PC-3 (cell line): ENCODE measurements at places on chromosomes 13 and 19.

DNA sequence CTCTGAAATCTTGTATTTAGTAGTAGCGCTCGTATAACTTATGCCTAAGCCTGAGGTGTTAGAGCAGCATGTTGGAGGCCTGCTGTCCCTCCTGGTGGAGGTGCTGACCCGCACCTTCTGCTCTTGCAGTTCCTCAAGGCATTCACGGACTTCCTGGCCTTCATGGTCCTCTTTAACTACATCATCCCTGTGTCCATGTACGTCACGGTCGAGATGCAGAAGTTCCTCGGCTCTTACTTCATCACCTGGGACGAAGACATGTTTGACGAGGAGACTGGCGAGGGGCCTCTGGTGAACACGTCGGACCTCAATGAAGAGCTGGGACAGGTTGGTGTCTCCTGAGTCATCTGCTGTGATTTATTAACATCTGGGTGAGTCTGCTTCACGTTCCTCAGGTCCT lies 136.7 kb downstream of the ATP11A start:
- DNase-seq, result no peak

DNA sequence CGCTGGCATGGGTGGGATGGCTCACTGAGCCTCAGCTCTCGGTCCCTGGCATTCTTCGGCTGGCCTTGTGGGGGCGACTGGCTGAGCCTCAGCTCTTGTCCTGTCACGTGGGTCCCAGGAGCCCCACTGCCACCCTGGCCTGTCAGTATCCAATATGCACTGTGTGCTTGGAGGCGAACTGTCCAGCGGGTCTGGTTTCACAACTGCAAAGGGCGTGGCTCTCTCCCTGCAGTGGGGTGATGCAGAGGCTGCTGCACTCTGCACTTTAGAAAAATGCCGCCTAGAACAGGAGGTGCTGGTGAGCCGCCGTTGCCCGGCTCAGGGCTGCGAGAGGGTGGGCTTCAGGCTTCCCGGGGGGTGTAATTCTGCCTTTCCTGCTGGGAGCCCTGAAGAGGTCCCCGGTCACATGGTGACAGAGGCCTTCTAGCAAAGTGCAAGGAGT lies 17.0 kb upstream of the TMEM255B start:
- DNase-seq, result peak; percentile 67

DNA sequence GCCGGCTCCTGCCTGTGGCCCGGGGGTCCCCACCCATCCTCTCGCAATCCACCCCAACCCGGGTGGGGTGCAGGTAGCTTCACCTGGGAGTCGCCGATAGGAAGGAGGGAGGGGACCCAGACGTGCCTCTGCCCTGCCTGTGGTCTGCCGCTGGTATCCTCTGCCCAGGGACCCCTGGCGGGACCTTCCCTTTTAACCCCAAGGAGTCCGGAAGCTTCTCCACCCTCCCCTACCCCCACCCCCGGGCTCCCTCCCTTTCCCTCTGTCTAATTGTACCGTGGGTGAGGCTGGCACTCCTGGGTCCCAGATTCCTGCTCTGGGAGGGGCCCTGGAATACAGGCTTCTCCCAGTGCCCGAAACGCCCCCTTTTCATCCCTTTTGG lies at the start of gene KLK10:
KLK10 (minus strand) TSS at position 166 of the 382 bp plus-strand sequence. CDS start 579 bp downstream, outside the sequence.
- no peak for DNase-seq

DNA sequence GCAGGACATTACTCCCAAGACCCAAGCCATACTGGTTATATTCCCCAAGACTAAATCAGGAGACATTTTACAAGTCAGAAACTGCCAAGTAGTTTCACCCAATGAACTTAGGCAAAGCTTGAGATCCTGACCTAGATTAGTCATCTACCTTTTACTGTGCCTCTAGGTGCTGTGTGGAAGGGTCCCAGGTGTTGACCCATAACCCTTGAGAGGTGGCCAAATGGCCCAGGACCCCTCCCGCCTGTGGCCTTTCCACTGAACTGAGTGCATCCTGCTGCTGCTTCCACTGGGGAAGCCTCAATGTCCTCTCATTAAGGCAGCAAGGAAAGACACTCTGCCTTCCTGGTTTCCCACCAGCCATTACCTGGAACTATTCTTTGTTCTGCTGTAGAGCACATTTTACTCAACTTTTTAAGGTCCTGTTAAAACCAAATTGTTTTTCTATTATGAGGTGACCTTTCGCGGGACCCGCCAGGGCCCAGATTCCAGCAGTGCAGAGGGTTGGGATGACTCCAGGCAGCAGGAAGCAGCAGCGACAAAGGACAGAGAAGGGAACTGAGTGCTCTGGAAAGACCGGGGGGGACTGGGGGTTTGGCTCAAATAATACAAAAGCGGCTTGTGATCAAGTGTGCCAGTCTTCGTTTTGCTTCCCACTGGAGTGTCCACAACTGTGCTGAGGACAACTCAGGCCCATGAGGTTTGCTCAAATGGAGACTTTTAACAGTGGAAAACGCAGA lies 27.1 kb downstream of the ANKRD10 start:
- no peak for DNase-seq

GRCh38 chr19:30682999-30683536 lies 310.9 kb downstream of the ZNF536 start:
- peak; percentile 70 for DNase-seq

GRCh38 chr13:50450279-50450678 lies 393.2 kb downstream of the DLEU7 start:
- no peak for DNase-seq

DNA sequence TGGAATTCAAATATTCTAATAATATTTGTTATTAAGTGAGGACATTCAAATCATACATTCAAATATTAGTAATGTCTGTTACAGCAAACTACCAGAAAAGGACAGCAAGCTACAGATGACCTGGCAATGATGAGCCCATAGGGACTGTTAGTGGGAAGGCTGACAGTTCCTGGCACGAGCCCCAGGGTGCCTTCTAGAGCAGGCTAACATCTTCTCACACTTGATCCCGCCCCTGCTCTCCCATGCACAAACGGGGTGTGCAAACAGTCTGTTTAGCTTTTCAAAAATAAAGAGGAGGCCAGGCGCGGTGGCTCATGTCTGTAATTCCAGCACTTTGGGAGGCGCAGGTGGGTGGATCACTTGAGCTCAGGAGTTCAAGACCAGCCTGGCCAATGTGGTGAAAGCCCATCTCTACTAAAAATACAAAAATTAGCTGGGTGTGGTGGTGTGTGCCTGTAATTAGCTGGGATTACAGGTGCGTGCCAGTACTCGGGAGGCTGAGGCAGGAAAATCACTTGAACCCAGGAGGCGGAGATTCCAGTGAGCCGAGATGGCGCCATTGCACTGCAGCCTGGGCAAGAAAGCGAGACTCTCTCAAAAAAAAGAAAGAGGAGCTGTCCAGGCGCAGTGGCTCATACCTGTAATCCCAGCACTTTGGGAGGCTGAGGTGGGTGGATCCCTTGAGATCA lies 9.6 kb upstream of the GARRE1 start:
- DNase-seq, result no peak

DNA sequence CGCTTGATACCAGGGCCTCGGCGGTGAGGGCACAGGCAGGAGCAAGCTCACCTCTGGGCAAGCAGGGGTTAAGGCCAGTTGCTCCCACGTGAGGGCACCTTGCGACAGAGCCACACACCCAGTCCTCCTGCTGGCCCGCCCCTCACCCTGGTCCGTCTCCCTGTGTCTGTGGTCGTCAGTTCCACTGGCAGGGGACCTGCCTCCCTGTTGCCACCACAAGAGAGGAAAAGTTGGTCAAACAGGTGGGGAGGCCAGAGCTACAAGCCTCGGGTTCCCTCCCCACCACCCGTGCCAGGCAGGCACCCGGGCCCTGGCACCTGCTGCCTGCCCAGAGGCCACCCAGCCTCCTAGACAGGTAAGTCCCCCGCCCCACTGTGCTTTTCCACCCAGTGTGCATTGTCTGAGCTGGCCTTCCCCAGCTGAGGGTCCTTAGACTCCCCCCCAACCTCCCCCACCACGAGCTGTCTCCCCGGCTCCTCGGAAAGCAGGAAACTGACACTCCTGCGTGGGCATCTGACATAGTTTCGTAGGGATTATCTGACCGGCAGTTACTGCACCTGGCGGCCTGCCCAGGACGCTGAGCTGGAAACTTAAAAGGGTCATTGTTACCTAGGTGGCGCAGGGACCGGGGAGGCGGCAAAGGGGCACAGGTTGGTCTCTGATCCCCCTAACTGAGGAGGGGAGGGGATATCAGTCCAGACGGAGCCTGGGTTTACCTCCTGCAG lies at the start of gene TJP3:
TJP3 (plus strand) TSS at position 178 of the 725 bp plus-strand sequence. CDS start 20,049 bp downstream, outside the sequence.
- peak; percentile 66 for DNase-seq

GRCh38 chr19:572743-573518 lies 535 bp downstream of the BSG start:
- DNase-seq, result peak; percentile 47

GRCh38 chr13:109737606-109738005 lies 48.8 kb downstream of the IRS2 start:
- no peak for DNase-seq

DNA sequence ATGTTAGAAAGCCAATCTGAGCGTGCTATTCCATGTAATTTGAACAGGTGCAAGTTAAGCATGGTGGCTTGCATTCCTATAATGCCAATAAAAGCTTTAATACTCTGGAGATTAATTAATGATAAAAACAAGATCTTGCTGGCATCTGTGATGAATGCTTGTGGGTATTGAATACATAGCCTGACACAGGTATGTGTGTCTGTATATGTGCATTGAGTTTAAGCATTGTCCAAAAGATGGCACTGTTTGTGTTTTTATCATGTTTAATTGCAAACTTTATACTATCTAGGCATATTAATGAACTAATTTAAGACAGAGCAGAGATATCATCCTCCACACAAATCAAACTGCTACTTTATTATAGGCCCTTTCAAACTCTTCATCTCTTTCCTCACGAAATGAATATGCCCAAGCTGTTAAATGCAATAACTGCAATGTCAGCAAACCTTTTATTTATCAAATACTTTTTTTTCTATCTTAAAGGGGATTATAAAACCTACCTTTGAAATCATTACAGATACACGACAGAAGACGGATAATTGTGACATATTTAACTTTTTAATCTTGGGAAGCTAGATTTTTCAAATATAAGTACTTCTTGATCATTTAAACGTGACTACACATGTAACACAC lies 86.5 kb downstream of the TNFSF11 start:
- DNase-seq, result peak; percentile 26

DNA sequence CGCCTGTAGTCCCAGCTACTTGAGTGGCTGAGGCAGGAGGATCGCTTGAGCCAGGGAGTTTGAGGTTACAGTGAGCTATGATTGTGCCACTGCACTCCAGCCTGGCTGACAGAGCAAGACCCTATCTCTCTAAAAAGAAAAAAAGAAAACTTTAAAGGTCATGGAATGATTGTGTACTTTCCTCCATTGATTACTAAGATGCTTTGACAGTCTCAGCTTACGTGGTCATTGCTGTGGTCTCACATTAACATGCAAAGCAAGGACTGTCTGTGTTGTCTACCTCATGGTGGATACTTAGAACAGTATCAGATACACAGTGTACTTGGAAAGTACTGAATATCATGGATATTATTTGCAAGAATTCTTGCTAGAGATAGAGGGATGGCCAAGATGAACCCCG lies 14.0 kb upstream of the TNFSF14 start:
- DNase-seq, result no peak

DNA sequence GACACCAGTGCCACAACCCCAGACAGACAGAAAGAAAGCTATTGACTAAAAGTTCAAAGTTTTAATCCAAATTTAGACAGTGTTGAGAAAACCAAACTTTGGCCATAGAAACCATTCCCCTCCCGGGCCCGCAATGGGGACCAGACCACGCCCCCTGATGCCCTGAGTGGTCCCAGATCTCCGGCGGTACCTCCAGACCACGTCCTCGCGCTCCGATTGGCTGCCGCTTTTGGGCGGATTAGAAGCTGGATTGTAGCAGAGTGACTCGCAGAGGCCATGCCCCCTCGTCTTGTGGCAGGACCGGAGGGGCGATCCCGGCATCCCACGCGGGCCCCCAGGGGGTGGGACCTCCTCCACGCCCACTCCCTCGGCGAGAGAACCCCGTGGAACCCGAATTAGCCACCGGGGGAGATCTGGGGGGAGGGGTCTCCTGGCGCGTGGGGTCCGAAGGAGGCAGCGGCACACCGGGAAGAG lies 797 bp upstream of the HSD17B14 start:
- DNase-seq, result peak; percentile 82

DNA sequence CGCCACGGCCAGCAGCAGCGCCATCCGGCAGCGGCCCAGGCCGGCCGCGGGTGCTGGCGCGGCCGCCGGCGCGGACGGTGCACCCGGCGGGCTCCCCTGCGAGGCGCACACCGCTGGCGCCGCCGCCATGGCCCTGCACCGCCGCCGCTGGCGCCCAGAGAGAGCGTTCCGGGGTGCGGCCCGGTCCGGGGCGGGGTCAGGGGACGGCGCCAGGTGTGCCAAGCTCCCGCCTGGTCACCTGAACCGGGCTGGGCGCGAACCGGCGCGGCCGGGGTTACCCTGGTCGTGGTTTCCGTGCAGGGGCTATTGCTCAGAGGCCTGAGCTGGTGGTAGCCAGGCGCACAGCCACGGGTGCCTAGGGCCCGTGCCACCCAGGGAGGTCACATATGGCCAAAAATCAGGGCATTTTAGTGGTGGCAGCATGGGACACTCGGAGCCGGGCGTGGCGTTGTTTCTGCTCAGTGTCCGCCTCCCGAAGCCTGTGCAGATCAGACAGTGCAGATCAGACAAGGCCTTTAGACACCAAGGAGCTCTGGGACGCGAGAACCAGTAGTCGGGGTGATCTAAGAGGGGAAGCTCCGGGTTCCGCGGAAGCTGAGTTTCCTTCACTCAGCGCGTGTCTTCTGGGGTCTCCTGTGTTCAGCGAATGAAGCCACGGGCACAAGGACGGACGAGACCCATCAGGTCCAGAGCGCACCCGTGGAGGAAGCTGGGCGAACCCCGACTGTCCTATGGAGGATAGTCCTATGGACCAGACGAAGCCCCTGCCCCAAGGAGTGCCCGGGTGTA lies at the start of gene TMEM238:
TMEM238 (minus strand) TSS at position 162 of the 789 bp plus-strand sequence; CDS start at position 129, 33 bp downstream.
- peak; percentile 68 for DNase-seq

GRCh38 chr19:40184273-40184672 lies 7.0 kb upstream of the MAP3K10 start:
- DNase-seq, result no peak

- DNase-seq, result no peak
Observed at GRCh38 chr19:13930402-13930801, 7.8 kb downstream of the PODNL1 start.

- DNase-seq, result no peak
Observed at GRCh38 chr13:19052931-19053330, 128.7 kb downstream of the TUBA3C start.

- no peak for DNase-seq
Observed at GRCh38 chr13:31663880-31664585, 75.3 kb upstream of the RXFP2 start.

- DNase-seq, result no peak
Observed at GRCh38 chr19:17522988-17523872, 11.8 kb downstream of the PGLS start.

DNA sequence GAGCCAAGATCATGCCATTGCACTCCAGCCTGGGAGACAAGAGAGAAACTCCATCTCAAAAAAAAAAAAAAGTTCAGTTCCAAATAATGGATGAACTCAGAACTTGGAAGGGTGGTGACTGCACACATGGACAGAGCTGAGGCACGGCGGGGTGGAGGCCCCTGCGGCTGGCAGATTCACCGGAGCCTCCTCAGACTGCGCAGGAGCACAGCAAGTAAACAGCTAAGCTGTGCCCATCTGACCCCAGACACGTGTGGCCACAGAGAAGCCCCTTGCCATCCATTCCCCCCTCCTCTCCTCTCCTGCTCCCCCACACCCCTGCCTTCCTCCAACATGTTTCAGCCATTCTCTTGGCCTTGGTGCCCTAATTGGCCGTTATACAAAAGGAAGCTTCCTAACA lies 15.6 kb upstream of the PROZ start:
- DNase-seq, result no peak

GRCh38 chr13:45623516-45624090 lies 8.1 kb upstream of the ERICH6B start:
- DNase-seq, result peak; percentile 45

GRCh38 chr19:17289489-17289888 lies 7.8 kb downstream of the ANKLE1 start:
- DNase-seq, result peak; percentile 24

- DNase-seq, result peak; percentile 95
Observed at GRCh38 chr13:33251131-33251661, 34.4 kb downstream of the STARD13 start.
